ENCODE measurements at places on chromosomes 2 and 18.

- DNase-seq: no peak
Observed at GRCh38 chr2:215403441-215404347, 32.2 kb downstream of the FN1 start.

DNA sequence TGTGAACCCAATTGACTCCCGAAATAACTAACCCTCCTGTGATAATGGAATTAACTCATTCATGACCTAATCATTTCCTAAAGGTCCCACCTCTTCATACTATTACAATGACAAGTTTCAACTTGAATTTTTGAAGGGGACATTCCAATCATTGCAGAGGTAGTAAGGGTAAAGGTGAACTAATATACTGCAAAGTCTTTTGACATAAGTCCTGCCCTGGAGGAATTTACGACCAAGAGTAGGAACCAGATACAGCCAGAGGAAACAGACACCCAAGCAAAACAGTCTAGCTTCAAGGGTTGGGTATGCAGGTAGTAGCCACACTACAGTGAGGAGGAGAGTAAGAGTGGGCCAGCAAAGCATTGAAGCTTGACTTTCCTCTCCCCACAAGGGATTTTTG, 1.2 kb upstream of the SRBD1 start:
- no peak for DNase-seq

DNA sequence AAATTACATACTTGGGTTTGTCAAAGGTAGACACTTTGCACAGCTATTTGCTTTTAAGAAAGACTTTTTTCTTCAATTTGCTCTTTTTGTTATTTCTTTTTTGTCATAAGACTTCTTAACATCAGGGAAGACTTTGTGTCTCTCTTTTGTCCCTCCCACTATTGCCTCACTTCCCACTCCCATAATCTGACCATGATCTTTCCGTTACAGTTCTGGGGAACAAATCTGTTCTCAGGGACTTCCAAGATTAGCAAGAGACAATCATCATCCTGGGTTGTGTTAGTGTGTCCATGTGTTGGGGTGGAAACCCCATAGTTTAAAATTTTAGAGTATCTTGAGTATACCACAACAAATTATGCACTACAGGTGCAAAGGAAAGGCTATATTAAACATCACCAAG, 75.3 kb downstream of the REV1 start:
- DNase-seq: no peak

GRCh38 chr2:187274146-187274545, 173.9 kb downstream of the CALCRL start:
- no peak for DNase-seq

- DNase-seq: no peak
Observed at GRCh38 chr18:24126155-24126961, 12.5 kb upstream of the CABYR start.

DNA sequence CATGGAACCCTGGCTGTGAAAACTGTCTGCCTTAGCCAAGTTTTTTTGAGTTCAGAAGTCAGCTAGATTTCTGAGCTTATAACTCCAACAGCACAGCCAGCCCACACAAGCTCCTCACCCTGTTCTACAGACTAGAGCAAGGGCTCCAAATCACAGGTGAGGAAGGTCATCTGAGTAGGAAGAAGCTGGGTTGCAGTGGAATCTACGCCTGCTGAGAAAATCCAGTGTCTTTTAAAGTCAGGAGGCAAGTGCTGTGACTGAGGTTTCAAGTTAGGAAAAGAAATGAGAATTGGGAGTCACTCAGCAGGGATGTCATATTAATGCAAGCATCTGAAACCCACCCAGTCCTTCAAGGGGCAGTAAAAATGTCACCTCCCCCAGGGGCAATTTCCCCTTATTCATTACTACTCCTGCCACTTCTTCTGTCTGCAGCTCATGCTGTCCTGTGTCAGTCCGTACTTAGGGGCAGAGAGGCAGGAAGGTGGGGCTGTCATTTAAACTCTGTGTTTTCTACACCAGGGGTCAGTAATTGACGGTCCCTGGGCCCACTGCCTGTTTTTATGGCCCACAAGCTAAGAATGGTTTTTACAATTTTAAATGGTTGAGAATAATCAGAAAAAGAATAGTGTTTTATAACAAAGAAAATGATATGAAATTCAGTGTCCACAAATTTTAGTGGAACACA, 551.1 kb downstream of the BCL11A start:
- no peak for DNase-seq

DNA sequence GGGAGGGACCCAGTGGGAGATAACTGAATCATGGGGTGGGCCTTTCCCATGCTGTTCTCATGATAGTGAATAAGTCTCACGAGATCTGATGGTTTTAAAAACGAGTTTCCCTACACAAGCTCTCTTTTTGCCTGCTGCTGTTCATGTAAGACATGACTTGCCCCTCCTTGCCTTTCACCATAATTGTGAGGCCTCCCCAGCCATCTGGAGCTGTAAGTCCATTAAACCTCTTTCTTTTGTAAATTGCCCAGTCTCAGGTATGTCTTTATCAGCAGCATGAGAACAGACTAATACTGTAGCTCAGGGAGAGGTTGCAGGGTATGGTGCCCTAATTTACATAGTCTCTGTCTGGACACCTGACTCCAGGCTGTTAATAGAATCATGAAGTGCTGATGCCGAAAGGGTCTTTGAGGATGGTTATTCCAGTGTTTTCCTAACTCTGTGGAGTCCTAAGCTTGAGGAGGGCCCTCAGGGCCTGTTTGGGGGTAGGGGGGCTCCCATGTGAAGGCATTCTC, 343.2 kb downstream of the ALK start:
- DNase-seq: no peak

Data from choroid plexus epithelial cell (primary cell).